ENCODE measurements at places on chromosomes 11 and 22.

DNA sequence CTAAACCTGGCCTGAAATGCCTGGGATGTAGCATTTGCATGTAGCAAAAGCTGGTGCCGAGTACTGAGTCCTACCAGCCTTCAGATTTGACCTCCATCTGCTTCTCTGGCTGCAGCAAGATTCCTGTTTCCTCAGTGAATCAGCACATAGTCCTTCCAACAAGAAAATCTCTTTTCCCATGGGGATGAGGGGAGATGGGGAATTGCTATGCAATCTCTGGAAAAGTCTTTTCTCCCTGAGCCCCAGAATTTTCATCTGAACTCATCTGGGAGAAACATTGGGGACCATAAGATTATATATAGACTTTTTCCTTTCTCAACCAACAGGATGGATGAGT lies 32.0 kb upstream of the YWHAH start:
- DNase-seq = no peak

DNA sequence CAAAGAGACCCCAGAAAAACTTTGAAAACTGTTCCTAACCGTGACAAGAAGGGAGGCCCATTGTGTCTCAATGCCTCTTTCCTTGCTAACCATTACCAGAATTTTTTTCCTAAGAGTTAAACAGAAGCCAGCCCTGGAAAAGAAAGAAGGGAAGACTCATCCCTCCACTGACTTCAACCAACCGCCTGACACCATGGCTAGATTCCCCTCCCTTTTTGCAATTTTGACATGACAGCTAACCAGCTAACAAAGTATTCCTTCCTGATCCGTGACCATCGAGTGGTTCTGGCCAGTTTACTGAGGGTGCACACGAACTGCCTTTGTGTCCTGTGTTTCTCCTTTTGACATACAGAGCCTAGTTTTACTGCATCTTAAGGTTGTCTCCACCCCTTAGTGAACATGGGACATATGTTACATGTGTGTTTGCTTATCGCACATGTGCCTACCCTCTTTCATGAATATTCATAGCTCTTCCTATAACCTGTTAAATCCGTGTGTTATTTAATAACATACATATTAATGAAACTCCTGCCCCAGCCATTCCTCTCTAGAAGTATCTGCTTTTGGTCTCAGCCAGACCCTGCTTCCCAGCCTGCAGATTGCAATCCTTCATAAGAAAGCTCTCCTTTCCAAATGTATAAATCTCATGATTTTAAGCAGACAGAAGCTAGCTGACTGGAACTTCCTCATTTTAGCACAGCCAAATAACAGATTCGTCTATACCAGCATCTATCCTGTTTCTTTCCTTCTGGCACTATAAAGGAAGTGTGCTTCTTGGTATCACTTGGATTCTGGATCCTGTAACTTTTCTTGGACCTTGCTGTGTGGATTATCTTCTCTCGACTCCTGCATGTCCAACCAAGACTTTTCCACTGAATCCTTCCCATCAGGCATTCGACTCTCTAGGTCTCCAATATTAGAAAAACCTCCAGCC lies 37.8 kb downstream of the RASSF10 start:
- no peak for DNase-seq

DNA sequence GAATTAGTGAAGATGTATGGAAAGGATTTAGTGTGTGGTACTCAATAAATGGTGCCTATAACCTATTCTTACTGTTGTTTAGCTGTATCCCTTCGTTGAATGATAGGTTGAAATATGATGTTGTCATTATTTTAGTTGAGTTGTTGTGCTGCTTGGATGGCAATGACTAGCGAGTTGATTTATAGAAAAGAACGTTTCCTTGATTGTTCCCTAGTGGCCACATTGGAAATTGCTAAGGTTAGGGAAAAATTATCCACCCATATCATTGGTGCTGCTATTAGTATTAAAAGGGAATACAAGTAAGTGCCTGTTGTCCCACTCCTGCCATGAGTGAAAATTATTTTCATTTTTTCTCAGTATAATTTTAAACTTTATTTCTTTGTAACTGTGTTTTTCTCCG lies 14.5 kb downstream of the EMSY start:
- DNase-seq = no peak

DNA sequence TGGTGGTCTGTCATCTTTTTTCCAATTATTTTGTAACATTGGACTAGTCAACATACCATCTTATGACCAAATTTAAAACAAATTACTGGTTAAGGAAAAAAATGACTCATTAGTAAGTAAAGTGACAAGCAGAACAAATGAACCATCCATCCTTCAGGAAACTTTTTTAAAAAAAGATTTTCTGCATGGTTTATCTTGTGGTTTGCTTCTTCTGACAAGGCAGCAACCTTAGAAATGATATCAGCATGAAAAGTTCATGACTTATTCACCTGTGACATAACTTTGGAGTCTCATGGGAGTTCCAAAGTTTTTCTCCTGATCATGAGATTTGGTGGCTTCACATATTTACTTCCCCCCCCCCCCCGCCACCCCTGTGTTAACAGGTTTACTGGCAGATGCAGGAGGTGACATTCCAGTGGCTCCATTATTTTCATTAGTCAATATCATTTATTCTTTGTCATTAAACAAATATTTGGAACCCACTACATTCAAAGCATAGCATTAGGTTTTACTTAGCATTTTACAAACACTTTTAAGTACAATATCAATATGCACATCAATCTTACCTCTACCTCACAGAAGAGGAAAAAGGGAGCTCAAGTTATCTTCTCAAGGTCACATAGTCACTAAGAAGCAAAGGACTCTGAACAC lies 40.7 kb downstream of the DCUN1D5 start:
- DNase-seq = no peak

DNA sequence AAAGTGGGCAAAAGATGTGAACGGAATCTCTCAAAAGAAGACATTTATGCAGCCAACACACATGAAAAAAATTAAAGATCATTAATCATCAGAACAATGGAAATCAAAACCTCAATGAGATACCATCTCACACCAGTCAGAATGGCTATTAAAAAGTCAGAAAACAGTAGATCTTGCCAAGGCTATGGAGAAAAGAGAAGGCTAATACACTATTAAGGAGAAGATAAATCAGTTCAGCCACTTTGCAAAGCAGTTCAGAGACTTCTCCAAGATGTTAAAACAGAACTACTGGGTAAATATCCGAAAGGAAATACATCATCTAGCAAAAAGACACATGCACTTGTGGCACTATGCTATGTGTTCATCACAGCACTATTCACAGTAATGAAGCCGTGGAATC lies 388.2 kb upstream of the LUZP2 start:
- no peak for DNase-seq

DNA sequence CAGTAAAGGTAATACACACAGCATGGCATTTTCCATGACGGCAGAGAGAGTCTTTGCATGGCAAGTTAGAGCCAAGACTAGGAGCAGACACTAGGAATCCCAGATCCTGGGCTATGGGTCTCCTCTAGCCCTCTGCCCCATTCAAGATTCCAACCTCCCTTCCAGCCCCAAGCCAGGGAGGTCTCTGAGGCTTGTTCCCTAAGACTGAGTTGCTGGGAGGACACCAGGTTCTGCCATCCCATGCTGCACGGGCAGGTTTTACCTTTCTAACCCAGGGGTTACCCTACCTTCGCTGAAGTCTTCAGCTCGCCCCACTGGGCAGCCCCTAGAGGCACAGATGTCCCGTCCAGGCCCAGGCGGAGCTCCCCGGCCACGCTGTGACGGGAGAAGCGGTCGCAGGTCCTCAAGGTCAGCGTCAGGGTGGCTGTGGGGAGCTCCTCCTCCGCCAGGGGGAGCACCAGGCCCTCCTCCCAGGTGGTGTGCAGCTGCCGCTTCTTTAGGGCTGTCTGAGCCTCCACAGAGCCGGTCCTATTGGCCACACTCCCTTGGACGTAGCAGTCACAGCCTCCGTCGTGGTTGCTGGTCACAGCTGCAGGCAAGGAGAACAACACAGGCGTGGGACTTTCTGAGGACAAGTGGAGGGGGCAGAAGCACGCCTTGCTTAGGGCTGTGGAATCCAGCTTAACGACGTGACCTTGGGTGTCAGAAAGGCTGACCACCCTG lies 33.8 kb downstream of the SYT13 start:
- DNase-seq = no peak

DNA sequence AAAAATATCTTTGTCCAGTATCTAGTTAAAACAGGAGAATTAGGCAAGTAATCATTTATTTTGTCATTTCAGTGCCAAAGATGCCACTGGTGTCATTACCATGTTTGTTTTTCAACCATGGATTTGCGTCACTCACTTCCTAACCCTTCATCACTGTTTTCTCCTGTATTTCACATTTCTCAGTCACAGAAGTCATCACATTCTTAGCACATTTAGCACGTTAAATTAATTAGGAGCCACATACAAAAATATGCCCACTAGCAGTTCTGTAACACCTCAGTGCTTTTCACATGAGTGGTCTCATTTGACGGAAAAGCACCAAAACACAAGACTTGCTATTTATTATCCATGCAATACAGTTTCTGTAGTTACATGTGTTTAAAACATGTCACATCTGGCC lies 546.0 kb downstream of the METTL15 start:
- DNase-seq = no peak

- DNase-seq = no peak
These were observed 73.8 kb downstream of the STIM1 start for GRCh38 chr11:3929232-3929631.

DNA sequence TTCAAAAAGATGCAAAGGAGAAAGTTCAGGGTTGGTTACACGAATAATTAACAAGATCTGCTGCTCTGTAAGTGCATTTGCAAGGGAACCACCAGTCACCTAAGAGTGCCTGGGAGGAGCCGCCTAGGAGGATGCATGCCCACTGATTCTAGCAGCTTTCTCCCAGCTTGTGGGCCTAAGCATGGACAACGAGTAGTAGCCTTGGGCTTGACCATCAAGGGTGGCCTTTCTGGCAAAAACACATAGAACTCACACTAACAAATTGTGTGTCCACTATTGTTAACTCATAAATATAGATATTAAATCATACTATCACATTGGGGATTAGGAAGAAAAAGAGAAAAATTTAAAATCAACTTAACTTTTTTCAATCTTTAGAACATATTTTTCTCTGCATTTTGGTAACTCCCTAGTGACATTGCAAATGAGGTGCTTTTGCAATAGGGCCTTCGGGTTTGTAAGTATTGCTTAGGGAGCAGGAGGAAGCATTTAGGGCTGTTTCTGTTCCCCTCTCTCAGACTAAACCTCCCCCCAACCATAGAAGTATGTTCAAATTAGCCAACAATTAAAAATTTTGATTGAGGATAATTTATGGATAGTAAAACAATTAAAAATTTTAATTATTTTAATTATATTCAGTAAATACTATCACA lies 57.3 kb upstream of the CEP295 start:
- DNase-seq = no peak

- DNase-seq = no peak
These were observed 25.1 kb downstream of the ADAMTS8 start for GRCh38 chr11:130403271-130403804.

- no peak for DNase-seq
These were observed 688.3 kb upstream of the FAT3 start for GRCh38 chr11:91536366-91536765.

DNA sequence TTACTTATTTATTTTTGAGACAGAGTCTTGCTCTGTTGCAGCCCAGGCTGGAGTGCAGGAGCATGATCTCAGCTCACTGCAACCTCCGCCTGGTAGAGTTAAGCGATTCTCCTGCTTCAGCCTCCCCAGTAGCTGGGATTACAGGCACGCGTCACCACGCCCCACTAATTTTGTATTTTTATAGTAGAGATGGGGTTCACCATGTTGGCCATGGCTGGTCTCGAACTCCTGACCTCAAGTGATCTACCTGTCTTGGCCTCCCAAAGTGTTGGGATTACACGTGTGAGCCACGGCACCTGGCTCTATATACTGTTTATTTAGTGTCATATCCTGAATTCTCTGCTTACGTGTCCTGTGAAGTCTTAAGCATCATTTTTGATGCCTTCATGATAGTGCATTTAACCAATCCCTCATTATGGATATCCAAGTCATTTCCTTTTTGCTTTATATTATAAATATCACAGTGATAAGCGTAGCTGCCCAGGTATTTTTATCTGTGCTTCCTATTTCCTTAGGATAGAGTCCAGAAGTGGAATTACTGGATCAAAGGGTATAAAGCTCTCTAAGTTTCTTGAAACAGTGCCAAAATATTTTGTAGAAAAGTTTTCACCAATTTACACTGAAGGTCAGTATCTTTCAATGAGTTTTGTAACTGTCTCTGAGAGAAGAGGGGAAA lies 871 bp upstream of the SIDT2 start:
- no peak for DNase-seq

- DNase-seq = peak; percentile 78
These were observed 11.4 kb downstream of the PACS1 start for GRCh38 chr11:66081505-66081904.

GRCh38 chr11:68792400-68792966 lies 41.2 kb upstream of the TESMIN start:
- DNase-seq = no peak

DNA sequence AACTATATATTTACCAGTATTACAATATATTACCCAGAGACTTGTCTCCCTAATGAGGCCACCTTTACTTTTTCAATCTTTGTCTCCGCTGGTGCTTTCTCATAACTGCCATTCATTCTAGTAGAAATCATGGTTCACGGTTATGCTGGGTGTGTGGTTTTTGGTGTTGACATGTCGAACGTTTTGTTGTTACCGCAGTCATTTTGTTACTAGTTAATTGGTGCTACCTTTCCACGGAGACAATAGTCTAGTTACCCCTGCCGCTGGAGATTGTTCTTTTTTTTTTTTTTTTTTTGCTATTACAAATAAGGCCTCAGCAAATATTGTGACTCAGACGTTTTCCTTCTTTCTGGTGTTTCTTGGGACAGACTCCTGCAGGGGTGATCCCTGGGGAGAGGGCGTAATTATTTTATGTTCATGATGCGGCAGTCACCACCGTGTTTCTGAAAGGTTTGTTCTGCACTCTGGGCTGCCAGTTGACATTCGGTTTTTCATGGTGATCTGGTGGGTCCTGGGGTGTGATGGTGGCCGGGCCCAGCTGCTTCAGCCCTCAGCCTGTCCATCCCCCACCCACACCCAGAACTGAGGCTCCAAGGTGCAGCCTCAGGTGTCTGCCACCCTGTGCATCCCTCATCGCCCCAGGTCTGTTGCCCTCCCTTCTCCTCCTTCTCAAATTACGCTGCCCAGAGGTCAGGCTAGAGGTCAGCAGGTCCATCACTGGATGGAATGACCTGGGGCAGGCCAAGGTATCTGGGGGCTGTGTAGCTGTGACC lies 28.6 kb downstream of the LRP5 start:
- no peak for DNase-seq

DNA sequence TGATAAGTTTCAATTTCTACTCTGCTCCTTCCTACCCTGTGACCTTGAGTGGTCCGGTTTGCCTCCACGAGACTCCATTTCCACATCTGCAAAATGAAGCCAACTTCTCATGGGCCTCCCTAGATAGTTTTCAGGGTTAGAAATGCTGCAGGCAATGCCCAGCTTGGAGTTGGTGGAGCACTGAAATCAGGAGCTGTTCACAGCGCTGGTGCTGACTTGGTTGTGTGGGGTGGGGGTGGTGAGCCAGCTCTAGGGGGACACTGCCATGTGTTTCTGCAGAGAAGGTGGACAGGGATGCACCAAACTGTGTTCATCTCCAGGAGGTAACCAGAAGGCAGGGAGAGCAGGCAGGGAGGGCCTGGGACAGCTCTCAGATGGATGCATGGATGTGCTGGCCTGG lies 37.0 kb downstream of the SGSM1 start:
- DNase-seq = no peak

- peak; percentile 25 for DNase-seq
These were observed 687.8 kb downstream of the KCNA4 start for GRCh38 chr11:29328961-29329441.

Data from DMS153 (cell line).